ENCODE measurements at places on chromosomes 2 and 18.

DNA sequence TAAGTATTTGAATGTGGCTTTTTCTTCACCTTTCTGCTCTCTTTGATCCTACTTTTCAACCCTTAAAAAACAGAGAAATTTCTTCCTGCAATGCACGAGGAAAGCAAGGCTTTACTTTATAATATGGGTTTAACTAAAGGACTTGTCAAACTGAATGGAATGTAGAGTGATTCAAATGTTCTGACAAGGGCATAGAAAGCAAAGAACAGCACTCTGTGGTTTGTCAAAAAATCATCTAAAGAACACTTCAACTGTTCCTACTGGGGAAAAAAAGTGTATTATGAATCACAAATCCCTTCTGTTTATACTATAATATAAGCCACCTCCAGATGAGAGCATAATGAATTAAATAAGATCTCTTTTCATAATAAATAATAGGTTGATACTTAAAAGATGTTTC lies 45.0 kb upstream of the RIT2 start:
- no peak for DNase-seq

- no peak for DNase-seq
These were observed 55.1 kb upstream of the ZBTB14 start for GRCh38 chr18:5350636-5351035.

DNA sequence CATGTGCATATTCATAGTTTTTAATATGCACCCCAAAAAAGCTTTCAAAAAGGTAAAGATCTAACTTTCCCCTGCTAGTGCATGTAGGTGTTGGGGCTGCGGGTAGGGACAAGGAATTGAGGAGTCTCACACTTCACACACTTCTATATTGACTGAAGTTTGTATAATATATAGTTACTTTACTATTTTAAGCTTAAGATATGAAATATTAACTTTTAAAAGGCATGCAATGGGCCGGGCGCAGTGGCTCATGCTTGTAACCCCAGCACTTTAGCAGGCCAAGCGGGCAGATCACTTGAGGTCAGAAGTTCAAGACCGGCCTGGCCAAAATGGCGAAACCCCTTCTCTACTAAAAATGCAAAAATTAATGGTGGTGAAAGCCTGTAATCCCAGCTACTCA lies 109.1 kb upstream of the SH3BP4 start:
- no peak for DNase-seq

DNA sequence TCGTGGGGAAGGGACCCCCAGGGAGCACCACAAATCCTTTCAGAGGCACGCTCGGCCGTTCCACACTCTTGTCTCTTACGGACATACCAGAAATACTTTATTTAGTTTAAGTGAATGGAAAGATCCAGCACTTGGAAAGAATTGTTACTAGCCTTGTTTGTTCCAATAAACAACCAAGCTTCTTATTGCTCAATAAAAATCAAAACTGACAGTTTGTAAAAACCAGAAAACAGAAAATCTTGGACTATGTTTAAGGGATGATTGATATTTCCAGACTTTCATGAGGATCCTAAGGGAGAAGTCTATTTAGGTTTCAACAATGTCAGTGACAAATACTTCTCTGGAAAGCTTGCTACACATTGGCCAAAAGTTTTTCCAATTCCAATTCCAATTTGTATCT lies 31.6 kb upstream of the CCBE1 start:
- DNase-seq: no peak

DNA sequence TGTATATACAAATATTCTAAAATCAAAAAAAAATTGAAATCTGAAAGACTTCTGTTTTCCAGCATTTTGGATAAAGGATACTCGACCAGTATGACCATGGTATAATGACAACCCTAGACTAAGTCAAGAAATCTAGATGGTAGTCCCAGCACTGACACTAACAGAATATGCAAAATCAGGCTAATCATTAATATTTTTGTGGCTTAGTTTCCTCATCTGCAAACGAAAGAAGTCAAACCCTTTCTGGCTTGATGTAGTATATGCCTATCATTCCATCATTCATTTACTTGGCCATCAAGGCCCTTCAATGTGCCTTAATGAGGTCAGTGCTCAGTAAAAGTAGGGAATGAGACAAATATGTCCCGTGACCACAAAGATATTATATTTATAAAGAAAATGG lies 83.5 kb downstream of the NCKAP5 start:
- DNase-seq: no peak

GRCh38 chr2:85151026-85151425 lies 17.8 kb downstream of the TCF7L1 start:
- no peak for DNase-seq

DNA sequence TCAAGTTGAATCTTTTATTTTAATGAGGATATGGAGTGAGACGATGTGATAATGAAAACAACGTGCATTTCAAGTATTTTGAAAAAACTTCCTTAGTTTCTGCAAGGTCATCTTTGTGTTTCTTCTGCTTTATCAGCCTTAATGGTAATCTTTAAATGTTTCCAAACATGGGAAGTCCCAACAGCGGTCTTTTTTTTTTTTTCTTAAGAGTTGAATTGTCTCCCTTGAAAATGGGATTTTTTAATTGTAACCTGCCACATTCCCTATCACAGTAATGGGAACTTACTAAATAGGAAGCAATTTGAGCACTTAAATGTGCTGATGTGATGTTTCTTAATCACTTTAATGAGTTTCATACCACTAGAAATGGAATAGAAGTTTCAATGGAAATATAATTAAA lies 45.8 kb downstream of the ATIC start:
- no peak for DNase-seq

DNA sequence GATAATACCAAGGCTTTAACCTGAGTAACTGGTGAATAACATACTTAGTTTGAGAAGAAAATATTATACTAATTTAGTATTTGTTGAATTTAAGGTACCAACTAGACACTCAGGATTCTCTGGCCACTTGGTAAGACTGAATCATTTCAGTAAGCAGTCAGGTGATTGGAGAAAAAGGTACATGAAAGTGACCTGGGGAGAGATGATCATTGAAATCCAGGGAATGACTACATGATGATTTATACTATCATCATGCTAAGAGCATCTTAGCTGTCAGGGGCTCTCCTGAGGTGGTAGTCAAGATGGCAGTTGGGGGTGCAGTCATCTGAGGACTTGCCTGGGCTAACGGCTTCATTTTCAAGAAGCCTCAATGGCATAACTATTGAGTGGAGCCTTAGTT lies 571.2 kb upstream of the ACVR2A start:
- no peak for DNase-seq

- no peak for DNase-seq
These were observed 1199.1 kb upstream of the GYPC start for GRCh38 chr2:125456693-125457363.

GRCh38 chr2:224669449-224669848 lies 46.7 kb downstream of the CCDC195 start:
- no peak for DNase-seq

DNA sequence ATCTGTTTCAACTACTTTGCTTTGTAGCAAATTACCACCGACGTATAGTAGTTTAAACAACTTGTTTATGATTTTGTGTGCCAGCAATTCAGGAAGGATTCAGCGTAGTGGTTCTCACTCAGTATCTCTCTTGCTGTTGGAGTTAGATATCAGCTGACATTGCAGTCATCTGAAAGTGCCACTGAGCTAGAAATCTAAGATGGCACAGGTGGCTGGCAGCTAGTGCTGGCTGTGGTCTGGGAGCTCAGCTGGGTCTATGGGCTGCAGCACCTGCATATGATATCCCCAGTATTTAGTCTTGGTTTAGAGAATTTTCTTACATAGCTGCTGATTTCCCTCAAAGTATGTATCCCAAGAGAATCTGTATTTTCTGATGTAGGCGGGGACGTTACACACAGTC lies 235.6 kb downstream of the SCG2 start:
- DNase-seq: no peak

DNA sequence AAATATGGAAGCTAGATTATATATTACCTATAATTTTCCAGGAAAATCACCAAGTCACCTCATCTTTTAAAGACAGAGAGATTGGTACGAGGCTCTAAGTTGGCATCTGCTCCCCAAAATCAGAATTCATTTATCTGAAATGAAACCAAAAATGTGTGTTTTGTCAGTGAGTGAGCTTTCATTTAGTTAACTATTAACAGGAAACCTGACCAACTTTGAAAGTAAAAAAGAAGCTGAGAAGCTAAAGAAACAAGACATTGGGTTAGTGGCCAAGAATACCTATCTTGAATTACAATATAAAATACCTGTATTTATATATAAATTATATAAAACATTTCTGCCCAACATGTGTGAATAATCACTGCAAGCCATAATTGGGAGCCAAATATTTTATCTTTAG lies 1.9 kb downstream of the MPPE1 start:
- DNase-seq: no peak

GRCh38 chr2:233413559-233414272 lies 59.4 kb downstream of the DGKD start:
- DNase-seq: no peak

GRCh38 chr2:207269038-207269437 lies 103.3 kb upstream of the KLF7 start:
- DNase-seq: no peak

DNA sequence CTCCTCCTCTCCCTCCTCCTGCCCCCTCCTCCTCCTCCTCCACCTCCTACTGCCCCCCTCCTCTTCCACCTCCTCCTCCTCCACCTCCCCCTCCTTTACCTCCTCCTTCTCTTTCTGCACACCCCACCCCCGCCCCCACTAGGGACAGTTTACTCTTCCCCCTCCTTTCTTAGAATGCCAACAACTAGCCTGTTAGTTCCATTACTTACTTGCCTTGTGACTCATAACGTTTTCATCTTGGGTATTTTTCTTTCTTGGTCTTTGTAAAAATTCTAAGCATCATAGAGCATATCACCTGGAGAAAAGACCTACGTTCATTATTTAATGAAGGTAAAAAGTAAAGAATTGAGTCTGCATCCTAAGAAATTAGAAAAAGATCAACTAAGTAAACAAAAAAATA lies 165.3 kb downstream of the NEDD4L start:
- no peak for DNase-seq

DNA sequence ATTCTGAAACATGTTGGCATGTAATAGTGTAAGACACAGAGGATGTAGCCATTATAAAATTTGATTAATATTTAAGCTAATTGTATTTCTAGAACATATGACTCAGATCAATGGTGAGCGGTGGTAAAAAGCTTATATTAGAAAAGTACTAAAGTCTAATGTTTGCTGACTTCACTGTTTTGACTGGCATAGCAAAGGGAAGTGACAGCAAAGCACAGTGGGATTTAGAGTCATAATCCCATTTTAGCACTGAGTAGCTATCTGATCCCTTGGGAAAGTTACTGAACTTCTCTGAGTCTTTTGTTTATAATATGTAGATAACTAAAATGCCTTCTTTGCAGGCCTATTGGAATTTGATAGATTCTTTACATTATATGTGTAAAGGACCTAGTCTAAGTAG lies 60.4 kb downstream of the KIAA1328 start:
- DNase-seq: no peak

DNA sequence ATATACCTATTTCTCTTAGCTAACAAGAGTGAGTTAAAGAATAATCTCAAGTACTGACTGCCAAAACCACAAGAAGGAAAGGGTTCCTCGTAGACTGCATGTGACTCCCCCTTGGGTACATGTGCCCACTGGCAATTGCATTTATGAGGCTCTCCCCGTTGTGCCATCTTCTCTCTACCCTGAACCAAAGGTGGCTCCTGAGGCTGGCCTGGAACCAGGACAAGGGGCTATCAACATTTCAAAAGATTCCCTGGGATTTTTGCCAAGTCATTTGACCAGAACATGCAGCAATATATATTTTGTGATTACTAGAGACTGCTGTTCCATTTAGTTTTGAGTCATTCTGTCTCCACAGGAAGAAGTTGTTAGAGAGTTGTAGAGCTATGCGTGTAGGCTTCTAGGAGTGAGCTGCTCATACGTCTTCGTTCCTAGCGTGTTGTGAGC lies 45.8 kb downstream of the LAMA3 start:
- DNase-seq: no peak

- DNase-seq: no peak
These were observed 9.2 kb downstream of the AAK1 start for GRCh38 chr2:69634196-69634821.

DNA sequence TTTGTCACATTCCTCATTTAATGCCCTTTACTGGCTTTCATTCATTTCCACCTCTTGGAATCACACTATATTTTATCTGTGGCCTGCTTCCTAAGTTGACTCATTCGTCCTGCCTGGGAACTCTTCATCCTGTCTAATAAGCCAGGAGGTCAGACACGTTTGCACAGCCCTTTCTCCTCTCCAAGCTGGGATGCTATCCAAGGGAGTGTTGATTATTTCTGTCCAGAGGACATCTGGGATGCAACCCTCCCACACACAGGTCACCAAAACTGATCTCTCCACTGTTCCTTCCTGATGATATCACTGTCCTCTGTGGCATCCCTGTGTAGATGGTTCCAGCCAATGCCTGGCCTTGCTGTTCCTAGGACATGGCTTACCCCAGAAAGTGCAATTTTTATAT lies 79.8 kb upstream of the NOSTRIN start:
- DNase-seq: no peak

- no peak for DNase-seq
These were observed 32.8 kb downstream of the ZBTB7C start for GRCh38 chr18:48376406-48376805.

DNA sequence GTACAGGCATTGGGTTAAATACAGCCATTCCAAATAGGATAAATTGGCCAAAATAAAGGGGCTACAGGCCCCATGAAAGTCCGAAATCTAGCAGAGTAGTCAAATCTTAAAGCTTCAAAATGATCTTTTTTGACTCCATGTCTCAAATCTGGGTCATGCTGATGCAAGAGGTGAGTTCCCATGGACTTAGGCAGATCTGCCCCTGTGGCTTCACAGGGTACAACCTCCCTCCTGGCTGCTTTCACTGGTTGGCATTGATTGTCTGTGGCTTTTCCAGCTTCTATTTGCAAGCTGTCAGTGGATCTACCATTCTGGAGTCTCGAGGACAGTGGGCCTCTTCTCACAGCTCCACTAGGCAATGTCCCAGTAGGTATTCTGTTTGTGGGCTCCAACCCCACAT lies 56.1 kb downstream of the CCDC141 start:
- no peak for DNase-seq

GRCh38 chr2:140539242-140539875 lies 1591.5 kb downstream of the LRP1B start:
- DNase-seq: no peak

- DNase-seq: no peak
These were observed 114.2 kb downstream of the SRBD1 start for GRCh38 chr2:45496869-45497268.

DNA sequence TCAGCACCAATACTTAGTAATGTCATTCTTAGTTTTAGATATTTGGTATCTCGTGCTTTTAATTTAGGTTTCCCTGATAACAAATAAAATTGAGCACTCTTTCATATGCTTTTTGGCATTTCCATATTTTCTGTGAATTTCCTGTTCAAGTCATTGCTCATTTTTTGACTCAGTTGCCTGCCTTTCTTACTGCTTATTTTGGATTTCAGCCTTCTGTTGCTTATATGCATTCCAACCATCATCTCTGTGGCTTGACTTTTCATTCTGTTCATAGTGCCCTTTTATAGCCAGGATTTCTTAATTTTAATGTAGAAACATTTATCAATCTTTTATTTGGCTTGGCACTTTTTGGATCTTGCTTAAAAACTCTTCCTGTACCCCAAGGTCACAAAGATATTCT lies 14.5 kb upstream of the KIF3C start:
- DNase-seq: no peak
